ENCODE measurements at places on chromosomes 11 and 22. TPM values are rescaled to one million over a fixed set of nuclear protein-coding genes. Genes with fewer than 3 reads are reported as not detected.

MYOD1 gene
- not detected for total RNA-seq

VSIG10L2 gene
- total RNA-seq = not detected

MPST gene
- 152 TPM for total RNA-seq

HTATIP2 gene
- total RNA-seq = 49.9 TPM

P2RY6 gene
- total RNA-seq = 1.3 TPM

IL18 gene
- total RNA-seq = 9.6 TPM

CABP4 gene
- total RNA-seq = not detected

RFPL2 gene
- total RNA-seq = not detected

TRIM64 gene
- not detected for total RNA-seq

TPH1 gene
- total RNA-seq = 2.3 TPM

DNA sequence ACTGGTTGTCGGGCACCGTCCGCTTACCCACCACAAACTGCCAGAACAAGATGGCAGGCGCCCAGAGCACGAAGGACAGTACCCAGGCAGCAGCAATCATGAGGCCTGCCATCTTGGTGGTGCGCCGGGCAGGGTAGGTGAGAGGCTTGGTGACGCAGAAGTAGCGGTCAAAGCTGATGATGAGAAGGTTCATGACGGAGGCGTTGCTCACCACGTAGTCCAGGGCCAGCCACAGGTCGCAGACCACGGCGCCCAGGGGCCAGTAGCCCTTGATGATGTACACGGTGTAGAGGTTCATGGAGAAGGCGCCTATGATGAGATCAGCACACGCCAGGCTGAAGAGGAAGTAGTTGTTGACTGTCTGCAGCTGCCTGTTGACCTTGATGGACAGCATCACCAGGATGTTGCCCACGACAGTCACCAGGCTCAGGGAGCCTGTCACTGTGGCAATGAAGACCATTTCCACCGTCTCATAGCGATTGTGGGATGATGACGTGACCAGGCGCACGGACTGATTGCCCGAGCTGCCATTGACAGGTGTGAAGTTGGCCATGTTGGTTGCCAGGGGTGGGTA is 4.6 kb downstream of the MDK start:
- DNase-seq = peak; percentile 7

GRCh38 chr22:48704335-48704734 is 1123.3 kb downstream of the BRD1 start:
- DNase-seq = no peak

- peak; percentile 24 for DNase-seq
Observed at GRCh38 chr11:115922876-115923275, 418.7 kb upstream of the CADM1 start.

DNA sequence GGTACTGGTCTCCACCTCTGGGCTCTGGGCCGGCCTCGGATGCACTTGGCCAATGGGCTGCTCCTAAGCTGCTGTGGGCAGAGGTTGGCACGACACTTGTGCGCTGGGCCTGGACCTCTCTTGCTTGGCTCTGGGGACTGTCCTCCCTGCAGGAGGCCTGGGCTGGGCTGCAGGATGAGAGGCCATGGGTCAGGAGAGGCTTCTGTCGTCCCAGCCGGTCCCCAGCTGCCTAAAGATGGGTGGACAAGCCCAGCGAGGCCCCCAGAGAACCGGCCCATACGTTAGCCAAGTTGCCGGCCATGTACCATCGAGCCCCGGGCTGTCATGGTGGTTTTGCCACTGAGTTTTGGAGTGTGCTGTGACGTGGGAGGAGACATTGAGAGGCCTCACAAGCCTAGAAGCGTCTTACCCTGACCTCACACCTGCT is 1.6 kb upstream of the CCDC188 start:
- no peak for DNase-seq

- no peak for DNase-seq
Observed at GRCh38 chr11:84381666-84382065, 1095.5 kb upstream of the CCDC90B start.

GRCh38 chr11:114307524-114308203 is 11.5 kb downstream of the NNMT start:
- DNase-seq = peak; percentile 60

DNA sequence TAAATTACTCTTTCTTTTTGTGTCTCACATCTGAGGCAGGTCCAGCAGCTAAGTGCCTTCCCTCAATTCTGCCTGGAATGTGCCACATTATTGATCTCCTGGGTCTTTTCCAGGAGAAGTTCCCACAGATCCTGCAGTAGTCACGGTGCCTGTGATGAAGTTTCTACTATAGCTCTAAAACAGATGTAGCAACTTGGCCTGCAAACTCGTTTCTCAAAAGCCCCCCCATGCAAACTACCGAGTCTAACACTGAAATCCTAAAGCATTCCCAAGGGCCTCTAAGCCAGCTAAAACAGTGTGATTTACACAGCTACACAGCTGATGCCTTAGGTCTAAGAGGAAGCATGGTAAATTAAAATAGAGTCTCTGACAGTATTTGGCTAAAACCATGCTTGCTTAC is 54.3 kb downstream of the DDI1 start:
- DNase-seq = peak; percentile 16

- DNase-seq = peak; percentile 20
Observed at GRCh38 chr11:134508219-134508990, 96.4 kb upstream of the B3GAT1 start.

GRCh38 chr11:1219446-1219833 is 3.4 kb upstream of the MUC5B start:
- DNase-seq = no peak

- no peak for DNase-seq
Observed at GRCh38 chr11:73399159-73399590, 23.0 kb downstream of the RELT start.

- no peak for DNase-seq
Observed at GRCh38 chr11:72425053-72425980, 9.0 kb downstream of the CLPB start.

GRCh38 chr11:93478841-93479240 is 64.3 kb downstream of the SMCO4 start:
- DNase-seq = no peak

GRCh38 chr11:44718612-44719390 is 8.0 kb upstream of the TSPAN18 start:
- no peak for DNase-seq

DNA sequence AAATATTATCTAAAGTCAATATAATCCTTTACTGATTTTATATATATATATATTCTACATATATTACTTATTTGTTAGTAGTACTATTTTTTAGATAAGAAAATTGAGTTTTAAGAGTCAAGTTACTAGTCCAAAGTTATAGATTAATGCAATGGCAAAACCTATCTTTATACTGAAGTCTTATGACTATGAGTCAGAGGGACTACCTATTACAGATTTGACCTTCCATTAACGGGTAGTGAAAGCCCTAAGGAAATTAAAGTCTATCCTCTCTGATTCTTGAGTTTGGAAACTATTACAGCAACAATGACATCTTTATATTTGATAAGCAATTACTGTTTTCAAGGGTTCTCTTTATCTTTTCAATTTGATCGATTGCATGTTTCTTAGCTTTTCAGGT is 315.8 kb downstream of the CASP12 start:
- DNase-seq = no peak

DNA sequence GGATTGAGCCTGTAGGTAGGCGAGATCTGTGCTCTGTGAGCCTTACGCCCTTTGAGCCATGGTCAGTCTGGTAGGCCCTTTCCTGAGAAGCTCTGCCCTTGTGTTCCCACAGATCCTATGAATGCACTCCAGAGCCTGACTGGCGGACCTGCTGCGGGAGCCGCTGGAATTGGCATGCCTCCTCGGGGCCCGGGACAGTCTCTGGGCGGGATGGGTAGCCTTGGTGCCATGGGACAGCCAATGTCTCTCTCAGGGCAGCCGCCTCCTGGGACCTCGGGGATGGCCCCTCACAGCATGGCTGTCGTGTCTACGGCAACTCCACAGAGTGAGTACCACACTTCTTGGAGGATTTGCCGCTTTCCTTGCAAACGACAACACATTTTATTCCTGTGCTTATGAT is 47.4 kb downstream of the MED15 start:
- no peak for DNase-seq

DNA sequence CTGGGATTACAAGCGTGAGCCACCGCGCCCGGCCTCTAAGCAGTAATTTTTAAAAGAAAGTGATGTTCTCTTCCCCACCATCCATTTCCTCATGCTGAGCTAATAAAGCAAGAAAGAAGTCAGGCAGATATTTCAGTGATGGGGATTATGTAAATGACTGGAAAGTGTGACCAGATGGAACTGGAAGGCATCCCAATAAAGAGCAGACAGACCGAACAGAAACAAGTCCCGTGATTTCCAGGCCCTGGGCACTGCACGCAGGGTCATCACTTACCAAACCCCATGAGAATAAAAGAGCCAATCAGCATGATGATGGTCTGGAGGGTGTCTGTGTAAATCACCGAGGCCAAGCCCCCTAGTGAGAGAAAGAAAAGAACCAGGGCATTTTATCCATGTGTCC is 18.2 kb downstream of the SLC5A4 start:
- DNase-seq = no peak

DNA sequence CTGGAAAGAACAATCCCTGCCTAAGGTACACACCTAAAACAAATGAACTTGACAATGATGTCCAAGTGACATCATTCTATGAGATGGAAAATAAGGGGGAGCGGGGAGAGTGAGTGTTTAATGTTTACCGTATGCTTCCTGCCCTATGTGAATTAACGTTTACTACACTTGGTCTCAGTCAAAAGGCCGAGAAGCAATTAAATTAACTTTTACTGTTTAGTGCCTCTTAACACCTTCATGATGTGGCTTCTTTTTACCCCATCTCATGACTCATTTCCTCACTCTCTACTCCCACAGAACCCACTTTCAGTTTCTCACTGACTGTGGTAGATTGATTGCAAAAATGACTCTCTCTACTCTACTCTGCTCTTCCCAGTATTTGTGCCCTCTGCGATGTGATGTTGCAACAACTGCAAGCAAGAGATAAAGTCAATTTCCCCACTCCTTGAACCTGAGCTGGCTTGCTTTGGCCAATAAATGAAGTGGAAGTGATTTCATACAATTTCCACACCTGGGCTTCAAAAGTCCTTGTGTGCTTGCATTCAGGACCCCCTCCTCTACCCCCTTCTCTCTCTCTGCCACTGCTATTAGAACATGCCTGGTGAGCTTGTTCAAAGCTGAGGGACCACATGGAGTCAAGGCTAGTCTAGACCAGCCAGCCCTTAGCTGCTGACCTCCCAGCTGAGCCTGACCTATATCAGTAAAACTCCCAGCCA is 11.6 kb upstream of the ALKBH3 start:
- DNase-seq = no peak

DNA sequence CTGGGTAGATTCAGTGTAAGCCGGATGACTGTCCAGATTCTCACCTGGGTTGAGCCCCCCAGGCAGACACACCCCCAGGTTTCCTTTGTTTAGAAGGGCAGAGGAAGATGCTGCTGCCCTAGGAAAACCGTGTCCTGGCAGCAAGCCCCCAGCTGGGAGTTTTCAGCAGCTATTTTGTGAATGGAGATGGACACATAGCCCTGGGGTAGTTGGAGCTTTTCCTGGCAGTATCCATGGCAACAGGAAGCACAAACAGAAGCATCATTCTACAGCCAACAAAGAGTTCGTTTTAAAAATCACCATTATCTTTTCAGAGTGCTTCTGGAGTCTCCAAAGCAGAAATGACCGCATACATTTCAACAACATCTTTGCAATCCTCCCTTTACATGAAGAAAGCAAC is 245.5 kb downstream of the BRD1 start:
- no peak for DNase-seq

DNA sequence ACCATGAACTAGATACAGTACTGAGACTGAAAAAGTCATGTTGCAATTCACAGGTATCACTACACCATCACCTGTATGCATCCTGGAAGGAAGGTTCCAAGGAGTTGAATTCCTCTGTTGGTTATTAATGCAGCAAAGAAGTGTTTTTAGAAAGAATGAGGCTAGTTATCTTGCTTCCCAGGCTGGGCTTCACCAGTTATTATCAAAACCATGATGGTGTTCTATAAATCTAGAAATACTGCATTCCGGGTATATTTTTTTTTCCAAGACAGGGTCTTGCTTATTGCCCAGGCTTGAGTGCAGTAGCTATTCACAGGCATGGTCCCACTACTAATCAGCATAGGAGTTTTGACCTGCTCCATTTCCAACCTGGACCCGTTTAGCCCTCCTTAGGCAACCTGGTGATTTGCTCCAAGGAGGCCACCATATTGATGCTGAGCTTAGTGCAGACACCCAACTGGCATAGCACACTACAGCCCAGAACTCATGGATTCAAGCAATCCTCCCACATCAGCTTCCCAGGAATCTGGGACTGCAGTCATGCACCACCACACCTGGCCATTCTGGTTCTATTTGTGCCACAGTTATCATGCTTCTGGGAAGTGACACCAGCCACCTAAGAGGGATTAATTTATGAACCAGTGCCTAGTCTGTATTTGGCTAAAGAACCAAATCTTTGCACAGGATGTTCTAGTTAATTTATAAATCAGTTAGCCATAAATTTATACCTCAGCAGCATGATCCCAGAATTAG is 1.6 kb upstream of the MPEG1 start:
- DNase-seq = no peak

DNA sequence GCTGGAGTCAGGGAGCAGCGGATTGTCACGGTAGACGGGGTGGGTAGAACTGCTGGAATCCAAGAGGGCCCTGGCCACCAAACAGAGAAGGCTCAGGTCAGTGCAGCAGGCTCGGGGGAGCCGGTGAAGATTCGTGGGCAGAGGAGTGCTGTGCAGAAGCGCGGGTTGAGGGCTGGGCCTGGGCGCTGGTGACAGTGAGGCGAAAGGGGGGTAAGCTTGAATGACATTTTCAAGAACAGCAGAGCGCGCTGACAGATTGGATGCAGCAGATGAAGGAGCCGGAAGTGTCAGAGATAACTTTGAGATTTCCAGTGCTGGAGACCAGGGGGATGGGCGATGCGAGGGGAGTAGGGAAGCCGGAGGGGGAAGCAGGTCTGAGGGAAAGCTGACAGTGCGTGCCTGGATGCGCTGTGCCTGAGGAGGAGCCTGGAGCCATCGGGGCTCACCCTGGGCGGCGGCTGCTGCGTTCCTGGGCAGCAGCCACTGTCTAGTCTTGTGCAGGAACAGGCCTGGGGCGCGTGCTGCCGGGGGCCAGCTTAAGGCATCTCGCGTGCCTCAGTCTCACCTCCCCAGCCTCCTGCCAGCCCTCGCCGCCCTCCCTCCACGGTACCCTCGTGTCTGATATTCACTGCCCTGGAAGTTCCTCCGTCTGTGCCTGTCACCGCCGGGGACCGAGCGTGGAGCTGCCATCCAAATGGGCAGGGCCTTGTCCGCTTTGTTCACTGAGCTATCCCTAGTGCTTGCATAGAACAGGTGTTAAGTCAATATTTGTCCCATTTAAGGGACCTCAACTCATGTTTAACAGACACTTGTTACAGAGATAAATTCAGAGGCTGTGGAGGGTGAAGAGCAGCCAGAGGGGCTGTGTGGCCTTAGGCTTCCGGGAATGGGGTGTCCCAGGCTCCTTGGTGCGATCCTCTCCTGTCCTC is 5.2 kb downstream of the GRIK4 start:
- no peak for DNase-seq

- peak; percentile 94 for DNase-seq
Observed at GRCh38 chr11:61129639-61130523, 27.6 kb downstream of the CD5 start.

DNA sequence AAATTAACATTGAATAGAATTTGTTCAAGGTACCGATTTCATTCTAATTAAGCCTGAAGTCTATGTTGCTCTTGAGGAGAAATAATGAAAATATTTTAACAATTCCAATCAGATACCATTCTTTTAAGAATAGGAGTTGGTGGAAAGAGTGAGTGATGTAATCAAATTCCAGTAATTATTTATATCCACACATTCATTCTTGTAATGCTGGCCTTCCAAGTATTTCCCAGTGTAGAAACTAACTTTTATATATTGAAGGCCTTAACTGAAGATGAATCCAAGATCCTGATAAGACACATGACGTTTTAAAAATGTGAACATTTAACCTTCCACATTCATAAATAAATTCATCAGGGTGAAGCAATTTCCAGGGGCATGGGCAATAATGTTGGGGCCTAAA is 36.6 kb upstream of the PAX6 start:
- DNase-seq = no peak
